ENCODE measurements at places on chromosomes 2 and 18.

GRCh38 chr2:99762714-99763113 lies 272.9 kb upstream of the REV1 start:
- DNase-seq = no peak

- no peak for DNase-seq
Observed at GRCh38 chr2:20012032-20012281, 511 bp downstream of the MATN3 start.

DNA sequence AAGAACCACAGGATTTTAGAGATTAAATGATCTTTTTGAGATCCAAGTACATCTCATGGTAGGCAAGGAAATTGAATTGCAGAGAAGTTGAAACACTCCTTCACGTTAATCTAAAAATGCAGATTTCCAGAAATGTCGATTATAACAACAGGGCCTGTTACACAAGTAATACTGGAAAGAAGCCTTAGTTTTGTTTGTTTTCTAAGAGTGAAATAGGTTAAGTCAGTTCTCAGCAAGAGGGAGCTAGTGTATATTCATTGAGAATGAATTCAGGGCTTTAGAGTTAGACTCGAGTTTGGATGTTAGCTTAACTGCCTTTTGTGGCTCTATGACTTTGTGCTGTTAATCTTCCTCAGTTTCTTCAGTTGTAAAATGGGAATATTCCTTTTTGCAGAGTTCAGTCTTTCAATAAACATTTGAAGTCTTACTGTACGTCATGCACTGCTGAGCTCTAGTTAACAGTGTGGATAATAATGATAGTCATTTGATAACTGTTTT lies 926 bp downstream of the NDUFV2 start:
- no peak for DNase-seq

DNA sequence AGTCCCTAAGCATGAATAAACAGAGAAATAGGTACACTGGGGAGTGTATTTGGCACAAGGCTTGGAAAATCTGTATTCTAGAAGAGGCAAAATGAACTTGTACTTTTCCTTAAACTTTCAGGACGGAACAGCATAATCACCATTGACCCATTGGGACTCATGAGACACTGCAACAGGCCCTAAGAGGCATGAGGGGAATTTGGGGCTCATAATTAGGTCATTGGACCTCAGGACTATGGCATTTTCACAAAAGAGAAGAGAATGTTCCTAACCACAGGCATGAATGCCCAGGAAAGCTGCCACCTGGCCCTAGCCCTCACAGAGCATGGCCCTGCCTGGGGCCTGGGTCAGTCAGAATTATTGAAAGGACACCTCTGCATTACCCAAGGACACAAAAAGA lies 67.9 kb upstream of the PIK3C3 start:
- no peak for DNase-seq

DNA sequence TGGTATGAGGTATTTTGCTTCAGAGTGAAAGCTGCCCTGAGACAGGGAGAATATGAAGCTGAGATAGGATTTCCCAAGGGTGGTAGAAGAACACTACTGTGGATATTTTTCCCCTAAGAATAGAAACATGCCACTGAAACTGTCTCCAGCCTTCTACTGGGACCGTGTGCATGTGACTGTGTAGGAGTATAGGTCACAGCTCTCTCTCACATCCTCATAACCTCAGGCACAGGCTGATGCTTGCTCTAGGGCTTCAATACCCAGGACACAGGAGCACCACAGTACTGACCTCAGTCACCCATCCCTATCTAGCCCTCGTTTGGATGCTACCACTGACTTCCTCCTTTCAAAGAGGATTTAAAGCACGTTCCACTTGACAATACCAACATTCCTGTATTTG lies 67.2 kb downstream of the REV1 start:
- DNase-seq = no peak

GRCh38 chr2:235976516-235976915 lies 191.7 kb downstream of the GBX2 start:
- no peak for DNase-seq

- no peak for DNase-seq
Observed at GRCh38 chr2:142769761-142770160, 107.7 kb upstream of the KYNU start.

DNA sequence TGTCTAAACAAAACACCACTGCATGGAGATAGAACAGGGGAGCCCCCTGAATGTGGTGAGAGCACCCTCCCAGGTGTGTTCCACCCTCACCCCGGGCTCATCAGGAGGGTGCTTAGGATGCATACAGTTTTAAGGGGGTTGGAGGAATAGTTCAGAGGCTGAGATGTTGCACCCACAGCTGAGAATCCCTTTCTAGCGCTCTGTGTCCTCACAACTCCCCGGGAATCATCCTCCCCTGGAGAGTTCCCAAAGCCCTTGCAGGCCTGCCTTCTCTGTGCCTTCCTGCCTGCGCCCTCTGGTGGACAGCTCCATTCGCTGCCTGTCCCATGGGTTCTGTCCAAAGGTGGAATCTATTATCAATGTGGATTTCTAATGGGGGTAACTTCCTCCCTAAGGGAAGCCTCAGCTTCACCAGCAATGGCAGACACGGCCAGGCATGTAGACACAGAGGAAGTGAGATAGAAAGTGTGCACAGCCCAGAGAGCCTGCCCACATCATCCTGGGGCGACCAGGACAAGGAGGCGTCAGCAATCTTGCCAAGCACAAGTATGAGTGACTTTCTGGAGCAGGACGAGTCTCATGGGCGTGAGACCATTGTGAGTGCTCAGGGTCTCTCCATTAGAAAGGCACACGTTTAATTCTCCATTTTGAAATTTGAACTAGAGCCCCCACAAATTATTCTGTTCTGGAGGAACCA lies 1.2 kb upstream of the UGT1A5 start:
- DNase-seq = peak; percentile 55

DNA sequence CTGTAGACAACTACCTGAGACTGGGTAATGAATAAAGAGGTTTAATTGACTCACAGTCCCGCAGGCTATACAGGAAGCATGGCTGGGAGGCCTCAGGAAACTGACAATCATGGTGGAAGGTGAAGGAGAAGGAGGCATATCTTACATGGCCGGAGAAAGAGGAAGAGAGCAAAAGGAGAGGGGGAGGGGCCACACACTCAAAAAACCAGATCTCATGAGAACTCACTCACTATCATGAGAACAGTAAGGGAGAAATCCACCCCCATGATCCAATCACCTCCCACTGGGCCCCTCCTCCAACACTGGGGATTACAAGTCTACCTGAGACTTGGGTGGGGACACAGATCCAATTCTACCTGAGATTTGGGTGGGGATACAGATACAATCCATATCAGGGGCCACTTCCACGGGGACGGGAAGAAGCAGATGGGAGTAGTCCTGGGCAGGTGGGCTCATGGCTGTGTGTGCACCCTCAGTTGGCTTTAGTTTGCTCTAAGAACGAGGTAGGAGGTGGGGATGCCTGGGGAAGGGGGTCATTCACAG lies 9.9 kb downstream of the MAB21L4 start:
- DNase-seq = no peak

DNA sequence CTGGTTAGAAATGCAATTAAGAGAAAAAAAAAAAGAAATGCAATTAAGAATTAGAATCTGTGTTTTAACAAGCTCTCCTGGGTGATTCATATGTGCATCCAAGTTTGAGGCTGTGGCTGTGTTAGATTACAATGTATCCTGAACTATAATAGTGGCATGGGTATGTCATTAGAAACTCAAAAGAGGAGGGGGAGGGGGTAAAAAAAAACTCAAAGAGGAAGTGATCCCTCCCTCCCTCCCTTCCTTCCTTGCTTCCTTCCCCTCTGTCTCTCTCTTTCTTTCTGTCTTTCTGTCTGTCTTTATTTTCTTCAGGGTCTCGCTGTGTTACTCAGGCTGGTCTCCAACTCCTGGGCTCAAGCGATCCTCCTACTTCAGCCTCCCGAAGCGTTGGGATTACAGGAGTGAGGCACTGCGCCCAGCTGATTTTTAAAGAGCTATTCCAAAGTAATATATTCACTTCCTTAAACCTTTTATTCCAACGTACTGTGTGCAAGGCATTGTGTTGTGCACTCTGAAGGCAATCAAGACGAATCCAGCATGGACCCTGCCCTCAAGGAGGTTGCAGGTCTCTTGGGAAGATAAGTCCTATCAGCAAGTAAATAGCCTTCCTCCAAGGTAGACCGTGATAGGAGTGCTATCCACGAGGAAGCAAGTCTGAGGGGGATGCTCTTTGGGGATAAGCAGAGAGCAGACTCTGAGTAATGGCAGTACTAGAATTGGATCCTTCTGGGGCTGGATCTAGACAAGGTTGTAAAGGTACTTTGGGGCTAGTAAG lies 35.9 kb upstream of the MCFD2 start:
- no peak for DNase-seq

DNA sequence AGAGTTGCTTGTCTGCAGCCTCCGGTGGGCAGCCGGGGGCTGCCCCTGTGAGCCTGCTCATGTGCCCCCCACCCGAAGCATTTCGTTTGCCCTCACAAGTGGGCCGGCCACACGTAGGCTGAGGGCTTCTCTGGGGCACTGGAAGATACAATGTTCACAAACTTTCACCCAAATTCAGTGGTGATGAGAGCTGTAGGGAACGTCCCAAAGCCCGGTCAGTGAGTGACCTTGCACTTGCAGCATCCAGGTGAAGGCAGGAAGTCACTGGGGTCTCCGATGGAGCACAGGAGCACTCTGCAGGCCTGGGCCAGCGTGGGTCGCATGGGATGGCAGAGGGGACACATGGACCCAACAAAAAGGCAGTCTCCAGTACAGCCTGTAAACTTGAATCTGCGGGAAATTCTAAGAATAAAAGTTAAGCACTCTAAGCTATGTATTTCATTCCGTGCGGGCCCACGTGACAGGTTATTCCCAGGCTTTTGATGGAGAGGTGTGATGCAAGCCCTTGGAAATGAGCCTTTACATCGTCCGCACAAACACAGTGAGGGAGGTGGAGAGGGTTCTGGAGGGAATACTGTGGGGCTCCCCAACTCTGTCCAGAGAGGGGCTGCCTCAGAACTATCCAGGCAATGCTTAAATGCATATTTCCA lies 42.5 kb downstream of the CNGA3 start:
- DNase-seq = no peak

All from stimulated activated CD4-positive, alpha-beta T cell treated with anti-CD3 and anti-CD28 coated beads, Interleukin-4, amount 100 ng/mL, for 48 hours (primary cell).